H54 (cell line): ENCODE measurements at places on chromosomes 6 and 20.

DNA sequence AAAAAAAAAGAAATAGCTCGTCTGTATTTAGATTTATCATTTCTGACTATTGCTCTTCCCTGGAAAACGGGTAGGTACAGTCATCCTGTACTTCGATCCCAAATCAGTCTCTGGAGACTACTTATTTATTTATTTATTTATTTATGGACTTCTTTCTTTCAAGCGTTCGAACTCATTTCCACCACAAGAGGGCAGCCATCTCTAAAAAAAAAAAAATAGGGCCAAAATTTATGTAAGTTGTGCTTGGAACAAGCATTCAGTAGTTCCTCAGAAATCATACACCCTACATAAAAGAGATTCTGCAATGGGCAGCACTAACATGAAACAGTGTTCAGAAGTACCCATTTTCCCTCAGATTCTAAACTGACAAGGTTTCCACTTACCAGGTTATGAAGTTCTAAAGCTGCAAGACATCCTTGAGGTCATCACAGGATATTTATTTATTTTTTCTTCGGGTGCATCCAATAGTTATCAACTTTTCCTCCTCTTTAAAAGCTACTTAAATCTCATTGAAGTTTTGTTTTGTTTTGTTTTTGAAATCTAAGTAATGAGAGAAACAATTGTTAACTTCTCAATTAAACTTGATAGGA is 1.9 kb upstream of the BMP2 start:
- DNase-seq: no peak

DNA sequence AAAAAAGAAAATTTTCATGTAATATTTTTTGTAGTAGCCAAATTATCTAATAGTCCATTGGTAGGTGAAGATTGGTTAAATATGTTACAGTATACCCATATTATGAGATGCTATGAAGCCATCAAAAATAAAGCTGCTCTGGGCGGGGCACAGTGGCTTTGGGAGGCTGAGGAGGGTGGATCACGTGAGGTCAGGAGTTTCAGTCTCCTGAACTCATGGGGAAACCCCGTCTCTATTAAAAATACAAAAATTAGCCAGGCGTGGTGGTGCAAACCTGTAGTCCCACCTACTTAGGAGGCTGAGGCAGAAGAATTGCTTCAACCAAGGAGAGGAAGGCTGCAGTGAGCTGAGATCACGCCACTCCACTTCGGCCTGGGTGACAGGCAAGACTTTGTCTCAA is 360.5 kb downstream of the KIF16B start:
- DNase-seq: no peak

DNA sequence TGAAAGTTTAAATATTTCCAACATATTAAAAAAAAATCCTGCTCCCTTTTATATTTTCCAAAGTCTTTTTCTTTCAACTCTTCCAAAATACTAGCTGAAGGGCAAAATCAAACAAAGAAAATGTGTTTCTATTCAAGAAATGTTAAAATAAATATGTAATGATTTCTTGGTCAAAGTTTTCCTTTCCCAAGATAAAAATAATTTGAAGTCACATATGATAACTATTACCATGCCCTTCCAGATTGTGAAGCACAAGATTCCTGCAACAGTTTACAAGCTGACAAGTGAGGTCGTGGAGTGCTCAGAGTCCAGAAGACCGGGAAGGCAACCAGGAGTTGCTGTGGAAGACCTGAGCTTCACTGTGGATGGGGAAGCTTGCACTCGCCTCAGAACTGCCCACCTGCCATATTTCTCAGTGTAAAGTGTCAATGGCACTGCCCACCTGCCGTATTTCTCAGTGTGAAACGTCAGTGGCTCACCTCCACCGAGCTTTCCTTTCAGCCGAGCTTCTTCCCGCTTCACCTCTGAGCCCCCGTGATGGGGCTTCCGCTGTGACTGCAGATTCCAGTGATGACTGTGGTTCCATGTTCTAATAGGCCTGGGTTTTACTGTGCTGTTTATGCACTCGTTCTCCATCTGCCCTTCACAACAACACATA is 160.5 kb downstream of the THBS2 start:
- no peak for DNase-seq

GRCh38 chr6:146770965-146771735 is 172.4 kb downstream of the ADGB start:
- DNase-seq: no peak

DNA sequence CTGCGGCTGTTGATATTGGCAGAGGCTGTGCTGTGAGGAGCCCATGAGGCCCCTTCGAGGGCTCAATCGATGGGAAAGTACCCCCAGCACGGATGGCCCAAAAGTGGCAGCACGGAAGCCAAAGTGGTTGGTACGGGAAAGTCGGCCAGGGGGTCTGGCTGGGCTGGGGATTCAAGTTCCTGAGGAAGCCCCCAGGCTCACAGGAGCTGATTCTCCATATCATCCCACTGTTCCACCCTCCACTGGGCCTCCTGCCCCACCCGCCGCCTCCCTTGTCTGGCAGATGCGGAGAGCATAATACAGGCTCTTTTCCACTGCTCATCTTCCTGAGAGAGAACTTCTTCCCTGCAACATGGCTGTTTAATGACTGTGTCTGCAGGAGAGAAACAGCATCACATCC is 217.8 kb upstream of the CST7 start:
- no peak for DNase-seq

GRCh38 chr6:80792151-80792550 is 685.7 kb downstream of the BCKDHB start:
- no peak for DNase-seq

GRCh38 chr6:43290905-43291355 is 7.1 kb upstream of the SLC22A7 start:
- DNase-seq: no peak
